ENCODE measurements at places on chromosomes 16 and 17. TPM values are rescaled to one million over a fixed set of nuclear protein-coding genes. Genes with fewer than 3 reads are reported as not detected.

The ATP1B2 gene
- polyA plus RNA-seq, result 6.4 TPM

The MMP25 gene
- polyA plus RNA-seq, result 0.82 TPM

The DNAH9 gene
- 1.2 TPM for polyA plus RNA-seq

The IGFALS gene
- 0.22 TPM for polyA plus RNA-seq

The KRT31 gene
- polyA plus RNA-seq, result not detected

The IKZF3 gene
- polyA plus RNA-seq, result 0.58 TPM

The PABPN1L gene
- not detected for polyA plus RNA-seq

The IRX5 gene
- polyA plus RNA-seq, result 0.23 TPM

The CASKIN1 gene
- polyA plus RNA-seq, result 0.48 TPM

The GAS2L2 gene
- 0.09 TPM for polyA plus RNA-seq

The ZNF750 gene
- 2.7 TPM for polyA plus RNA-seq
